ENCODE measurements at places on chromosomes 16 and 17. TPM values are rescaled to one million over a fixed set of nuclear protein-coding genes. Genes with fewer than 3 reads are reported as not detected.

CCL5 gene
- not detected for total RNA-seq

RFWD3 gene
- total RNA-seq = 14.1 TPM

IL32 gene
- 6.3 TPM for total RNA-seq

HOXB9 gene
- not detected for total RNA-seq

TK1 gene
- 27.5 TPM for total RNA-seq

KRTAP9-4 gene
- not detected for total RNA-seq

SRCIN1 gene
- not detected for total RNA-seq

ITGB3 gene
- total RNA-seq = 38.3 TPM
